ENCODE measurements at places on chromosomes 3 and 15. TPM values are rescaled to one million over a fixed set of nuclear protein-coding genes. Genes with fewer than 3 reads are reported as not detected.

DNA sequence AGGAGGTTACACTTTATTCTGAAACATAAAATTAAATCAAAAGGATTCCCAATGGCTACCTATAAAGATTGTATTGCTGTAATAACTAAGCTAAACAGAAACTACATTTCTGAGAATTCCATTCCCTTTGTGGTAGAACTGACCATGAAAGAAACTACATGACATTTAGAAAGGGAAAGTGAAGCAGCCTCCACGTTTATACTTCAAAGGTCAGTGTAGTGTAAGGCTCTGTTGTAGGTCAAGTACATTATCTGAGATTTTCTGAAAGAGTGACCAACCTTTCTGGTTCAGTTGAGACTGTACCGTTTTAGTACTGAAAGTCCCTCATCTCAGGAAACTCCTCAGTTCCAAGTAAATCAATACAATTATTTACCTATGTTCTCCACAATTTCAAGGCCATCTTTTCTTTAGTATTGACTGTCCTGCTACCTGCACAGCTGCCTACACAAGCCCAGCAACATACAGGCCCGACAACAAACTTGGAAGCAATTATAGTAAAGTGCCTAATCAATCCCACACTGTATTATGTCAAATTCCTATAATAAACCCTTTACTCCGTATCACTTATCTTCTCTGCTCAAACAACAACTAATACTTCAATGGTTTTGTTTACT lies 343.0 kb downstream of the PLOD2 start:
- H3K4me3 ChIP-seq, result no peak overlapping the region
- H3K27me3 ChIP-seq, result no peaks in the 10 kb centered on the region
- H3K4me1 ChIP-seq, result no peaks in the 10 kb centered on the region
- no peak overlapping the region for H3K27ac ChIP-seq
- no peaks in the 10 kb centered on the region for H3K36me3 ChIP-seq

DNA sequence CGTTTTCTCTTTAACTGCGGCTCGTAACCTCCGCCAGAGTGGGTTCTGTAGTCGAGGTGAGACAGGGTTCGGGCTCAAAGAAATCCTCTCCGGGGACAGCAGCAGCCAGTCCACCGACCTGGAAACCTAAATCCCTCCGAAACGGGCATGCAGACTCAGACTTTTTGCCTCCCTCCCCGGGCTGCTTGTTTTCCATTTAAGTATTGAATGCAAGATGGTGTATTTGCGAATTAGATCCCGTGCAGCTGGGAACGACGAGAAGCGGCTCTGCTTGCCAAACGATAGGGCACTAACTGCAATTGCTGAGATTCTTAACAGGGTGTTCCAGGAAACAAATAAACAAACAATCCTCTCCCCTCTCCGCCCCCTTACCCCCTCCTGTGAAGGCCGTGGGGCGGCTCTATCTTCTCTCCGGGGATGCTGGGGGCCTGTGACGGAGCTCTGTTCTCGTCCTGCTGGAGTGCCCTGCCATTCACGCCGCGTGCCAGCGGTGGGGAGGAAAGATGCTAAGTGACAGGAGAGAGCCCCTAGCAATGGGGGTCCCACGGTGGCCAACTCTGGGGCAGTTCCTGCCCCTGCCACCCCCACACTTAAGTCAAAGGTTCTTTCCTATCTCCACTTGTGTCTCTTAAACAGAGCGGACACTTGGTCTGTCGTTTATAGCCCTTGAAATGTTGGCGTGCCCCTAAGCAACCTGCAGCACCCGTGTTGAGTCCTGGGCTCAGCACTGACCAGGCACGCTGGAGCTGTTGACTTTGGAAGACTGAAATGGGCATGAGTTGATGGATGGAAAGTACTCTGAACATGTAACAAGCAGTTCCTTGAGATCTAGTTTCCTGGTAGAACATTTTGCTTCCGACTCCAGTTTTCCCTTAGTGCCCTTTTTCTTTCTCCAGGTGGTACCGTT lies 1.3 kb upstream of the ETV5 start:
- H3K27ac ChIP-seq, result peak overlapping the region; percentile 65
- H3K4me1 ChIP-seq, result peaks cover 41% of the 10 kb centered on the region
- no peaks in the 10 kb centered on the region for H3K27me3 ChIP-seq
- peak overlapping the region; percentile 66 for H3K4me3 ChIP-seq

DNA sequence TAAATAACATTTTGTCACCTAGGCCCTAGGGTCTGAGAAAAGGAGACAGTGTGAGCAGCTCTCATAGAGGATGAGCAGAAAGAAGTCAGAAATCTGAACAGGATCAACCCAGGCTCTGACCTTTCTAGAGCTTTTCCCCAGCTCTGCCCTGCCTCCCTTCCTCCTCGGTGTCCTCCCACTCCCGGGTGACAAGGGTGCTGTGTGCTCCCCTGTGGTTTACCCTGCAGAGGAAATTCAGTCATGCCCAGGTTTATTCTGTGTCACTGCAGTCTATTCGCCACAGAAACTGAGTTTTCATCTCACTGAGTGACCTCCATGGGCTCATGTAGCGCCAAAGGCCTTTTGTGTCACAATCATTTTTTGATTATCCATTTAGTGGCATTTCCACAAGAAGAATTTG lies 76.6 kb downstream of the IL12A start:
- no peak overlapping the region for H3K27ac ChIP-seq
- H3K4me1 ChIP-seq, result no peaks in the 10 kb centered on the region
- DNase-seq, result no peak
- H3K36me3 ChIP-seq, result no peaks in the 10 kb centered on the region

GRCh38 chr3:48607519-48607918 lies 1.9 kb downstream of the UQCRC1 start:
- H3K27me3 ChIP-seq, result no peaks in the 10 kb centered on the region
- no peak for DNase-seq
- peaks cover 18% of the 10 kb centered on the region for H3K4me1 ChIP-seq
- H3K36me3 ChIP-seq, result peaks cover 40% of the 10 kb centered on the region

The IFRD2 gene
- total RNA-seq, result 254 TPM

GRCh38 chr3:134350266-134350665 lies 24.0 kb downstream of the AMOTL2 start:
- peak overlapping the region; percentile 85 for H3K27ac ChIP-seq
- no peak for DNase-seq
- no peak overlapping the region for H3K4me3 ChIP-seq
- H3K27me3 ChIP-seq, result no peaks in the 10 kb centered on the region

The CCDC33 gene
- total RNA-seq, result 9.4 TPM

DNA sequence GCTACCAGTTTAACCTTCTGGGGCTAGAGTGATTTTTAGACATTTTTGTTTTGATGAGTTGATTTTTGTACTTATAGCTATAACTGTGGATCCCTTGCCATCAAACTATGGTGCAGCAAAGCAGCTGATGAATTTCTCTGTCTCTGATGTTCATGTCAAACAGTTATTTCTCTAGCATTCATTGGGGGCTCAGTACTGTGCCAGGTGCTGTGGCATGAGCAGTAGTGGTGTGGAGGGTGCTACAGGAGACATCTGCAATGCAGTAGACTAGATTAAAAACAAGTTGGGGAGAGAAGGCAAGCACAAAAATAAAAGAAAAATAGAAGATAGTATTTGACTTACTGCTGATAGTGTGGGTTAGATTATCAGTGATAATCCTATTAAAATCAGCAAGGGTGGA lies 95.3 kb downstream of the AKAP13 start:
- no peaks in the 10 kb centered on the region for H3K36me3 ChIP-seq
- no peak overlapping the region for H3K4me3 ChIP-seq
- H3K4me1 ChIP-seq, result peaks cover 50% of the 10 kb centered on the region
- no peak for DNase-seq
- H3K27me3 ChIP-seq, result no peaks in the 10 kb centered on the region

- H3K27ac ChIP-seq, result no peak overlapping the region
- no peak for DNase-seq
- no peak overlapping the region for H3K4me3 ChIP-seq
- H3K36me3 ChIP-seq, result no peaks in the 10 kb centered on the region
- H3K27me3 ChIP-seq, result no peaks in the 10 kb centered on the region
Measured at GRCh38 chr15:67936258-67936657, 96.4 kb upstream of the RNU6-1 start.

The PRKCD gene
- total RNA-seq, result 33.6 TPM

The TP63 gene
- total RNA-seq, result not detected

GRCh38 chr3:108882762-108883161 lies 60.2 kb downstream of the TRAT1 start:
- H3K36me3 ChIP-seq, result no peaks in the 10 kb centered on the region
- H3K4me1 ChIP-seq, result no peaks in the 10 kb centered on the region
- H3K4me3 ChIP-seq, result no peak overlapping the region
- no peaks in the 10 kb centered on the region for H3K27me3 ChIP-seq

Data from stomach (tissue), 19 donors.